Kidney tubule cell (primary cell): ENCODE measurements at places on chromosomes 5 and 9.

- no peak for DNase-seq
These were observed 12.8 kb downstream of the CAMK4 start for GRCh38 chr5:111236995-111237394.

DNA sequence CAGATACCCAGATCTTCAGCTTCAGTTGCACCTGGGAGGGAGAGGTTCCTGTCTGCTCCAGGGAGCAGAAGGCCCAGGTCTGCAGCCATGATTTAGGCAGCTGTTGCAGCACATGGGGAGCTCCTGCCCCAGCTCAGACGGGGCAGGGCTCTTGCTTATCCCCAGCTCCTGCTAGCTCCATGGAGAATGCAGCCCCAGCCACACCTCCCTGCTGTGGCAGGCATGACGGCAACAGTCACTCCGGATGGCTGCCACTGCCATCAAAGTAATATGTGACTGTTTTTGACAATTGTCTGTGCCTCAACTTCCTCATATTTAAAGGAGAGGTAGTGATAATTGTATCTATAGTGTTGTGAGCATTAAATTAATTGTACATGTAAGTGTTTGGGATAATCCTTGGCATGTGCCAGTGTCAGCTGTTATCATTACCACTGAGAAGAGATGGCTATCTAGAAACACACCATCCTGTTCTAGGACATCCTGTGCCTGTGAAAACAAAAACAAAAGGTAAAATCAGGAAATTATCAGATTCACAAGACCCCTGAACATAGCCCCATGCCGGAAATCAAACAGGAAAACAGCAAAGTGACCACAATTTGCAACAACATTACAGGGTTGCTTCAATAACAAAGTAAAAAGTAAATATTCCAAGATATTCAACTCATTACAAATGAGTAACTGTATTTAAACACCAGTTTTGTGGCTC is 1048.8 kb upstream of the ACO1 start:
- DNase-seq: no peak

DNA sequence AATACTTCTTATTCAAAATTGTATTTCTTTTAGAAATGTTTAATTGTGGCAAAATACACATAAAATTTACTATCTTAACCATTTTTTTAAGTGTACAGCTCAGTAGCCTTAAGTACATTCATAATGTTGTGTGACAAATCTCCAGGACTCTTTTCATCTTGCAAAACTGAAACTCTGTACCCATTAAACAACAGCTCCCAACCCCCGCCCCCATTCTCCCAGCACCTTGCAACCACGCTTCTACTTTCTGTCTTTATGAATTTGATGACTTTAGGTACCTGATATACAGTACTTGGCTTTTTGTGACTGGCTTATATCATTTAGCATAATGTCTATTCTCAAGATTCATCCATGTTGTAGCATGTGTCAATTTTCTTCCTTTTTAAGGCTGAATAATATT is 2.8 kb upstream of the IL5 start:
- no peak for DNase-seq

DNA sequence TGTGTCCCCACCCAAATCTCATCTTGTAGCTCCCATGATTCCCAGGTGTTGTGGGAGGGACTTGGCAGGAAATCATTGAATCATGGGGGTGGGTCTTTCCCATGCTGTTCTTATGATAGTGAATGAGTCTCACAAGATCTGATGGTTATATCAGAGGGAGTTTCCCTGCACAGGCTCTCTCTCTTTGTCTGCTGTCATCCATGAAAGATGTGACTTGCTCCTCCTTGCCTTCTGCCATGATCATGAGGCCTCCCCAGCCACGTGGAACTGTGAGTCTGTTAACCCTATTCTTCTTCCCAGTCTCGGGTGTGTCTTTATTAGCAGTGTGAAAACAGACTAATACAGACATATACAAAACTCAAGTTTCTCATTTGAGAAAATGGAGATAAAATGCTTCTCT is 139.3 kb downstream of the FBXL7 start:
- DNase-seq: no peak

DNA sequence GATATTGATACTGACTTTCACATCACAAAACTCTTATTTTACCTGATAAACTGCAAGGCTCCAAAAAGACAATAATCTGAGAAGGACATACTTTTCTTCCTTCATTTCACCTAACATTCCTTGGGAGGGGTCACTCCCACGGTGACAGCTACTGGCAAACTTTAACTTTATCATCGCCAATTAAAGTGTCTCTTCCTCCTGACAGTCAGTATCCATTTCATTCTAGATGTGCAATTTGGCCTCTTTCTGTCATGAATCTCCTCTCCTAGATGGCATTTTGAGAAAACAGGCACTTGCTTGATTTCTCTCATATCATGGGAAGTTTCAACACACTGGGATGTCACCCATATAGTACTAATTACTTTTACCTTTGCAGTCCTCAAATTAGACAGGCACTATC is 413.5 kb upstream of the CCNG1 start:
- DNase-seq: no peak

DNA sequence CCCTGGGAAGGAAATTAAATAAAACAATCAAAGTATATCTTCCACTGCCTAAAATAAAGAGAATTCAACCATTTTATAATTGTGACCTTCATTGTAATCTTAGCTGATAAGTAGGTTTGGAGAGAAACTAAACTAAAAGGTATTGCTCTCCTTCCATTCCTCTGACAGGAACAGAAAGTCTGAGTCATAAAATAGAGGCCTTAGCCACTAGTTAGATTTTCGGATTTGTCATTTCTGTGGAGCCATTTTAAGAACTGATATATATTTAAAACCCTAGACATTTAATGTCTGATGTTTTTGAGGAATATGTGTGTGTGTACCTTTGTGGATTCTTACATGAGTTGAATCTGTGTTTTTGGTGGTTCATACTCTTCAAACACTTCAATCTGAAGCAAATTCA is 11.8 kb upstream of the TMC1 start:
- peak; percentile 70 for DNase-seq

DNA sequence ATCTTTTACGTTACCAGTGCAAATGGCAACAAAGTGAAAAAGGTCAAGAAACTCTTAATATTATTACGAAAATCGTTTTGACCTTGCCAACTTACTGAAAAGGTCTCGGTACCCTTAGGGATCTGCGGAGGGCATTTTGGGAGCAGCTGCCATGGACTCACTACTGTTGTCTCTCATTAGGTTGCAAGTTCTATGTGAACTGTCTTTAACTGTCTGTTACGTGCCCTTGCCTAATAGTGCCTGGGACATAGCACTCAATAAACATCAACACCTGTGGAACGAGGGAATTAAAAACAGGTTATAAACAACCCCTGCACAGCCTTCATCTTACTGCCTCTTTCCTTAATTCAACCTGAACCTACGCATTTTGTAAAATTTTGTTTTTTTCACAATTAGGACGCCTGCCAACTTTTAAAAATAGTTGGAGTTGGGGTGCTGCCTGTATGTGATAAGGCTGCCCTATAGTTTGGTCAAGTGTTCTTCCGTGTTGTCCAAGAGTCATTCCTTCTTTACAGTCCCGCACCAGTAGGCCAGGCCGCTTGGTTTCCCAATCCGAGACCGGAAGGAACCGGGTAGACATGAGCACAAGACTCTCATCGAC is 527 bp upstream of the SREK1 start:
- peak; percentile 6 for DNase-seq

DNA sequence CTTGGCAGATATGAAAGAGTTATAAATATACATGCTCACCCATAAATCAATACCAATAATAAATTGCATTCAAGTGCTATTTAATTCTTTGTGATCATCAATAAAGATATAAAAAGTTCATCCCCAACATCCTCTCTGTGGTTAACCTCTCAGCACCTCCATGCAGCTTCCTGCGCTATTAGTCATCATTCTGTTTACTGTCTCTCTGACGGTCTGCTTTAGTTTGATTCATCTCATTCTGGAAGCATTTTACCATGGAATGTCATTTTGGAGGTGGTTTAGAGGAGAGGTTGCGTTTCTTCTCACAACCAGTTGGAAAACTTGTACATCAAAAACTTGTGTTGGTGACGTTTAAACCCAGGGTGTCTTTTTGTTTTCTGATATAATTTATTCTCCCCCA is 486.6 kb downstream of the BRINP1 start:
- peak; percentile 58 for DNase-seq

GRCh38 chr5:60243713-60244112 is 350.2 kb upstream of the PDE4D start:
- DNase-seq: no peak

DNA sequence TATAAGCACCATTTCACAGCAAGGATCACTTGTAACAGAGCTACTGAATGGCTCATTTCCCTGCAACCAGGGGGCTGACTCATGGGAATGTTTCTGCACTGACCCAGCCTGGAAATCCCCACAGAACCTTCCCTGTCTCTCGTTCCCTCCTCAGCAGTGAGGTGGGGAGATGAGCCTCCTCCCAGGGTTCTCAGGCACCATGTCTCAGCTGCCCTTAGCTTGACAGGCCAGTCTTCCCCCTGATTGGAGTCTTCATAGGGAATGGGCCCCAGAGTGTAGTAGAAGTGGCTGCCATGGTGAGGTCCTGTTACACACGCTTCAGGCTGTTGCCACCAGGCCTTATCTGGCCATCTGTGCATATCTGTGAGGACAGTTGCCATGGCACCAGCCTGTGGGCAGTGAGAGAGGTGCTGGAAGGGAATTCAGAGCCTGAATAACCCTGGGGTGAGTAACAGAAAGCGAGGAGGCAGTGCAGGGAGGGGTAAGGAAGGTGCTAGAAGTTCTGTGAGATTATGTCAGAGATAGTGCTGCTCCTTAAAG is 324.4 kb downstream of the ENC1 start:
- DNase-seq: peak; percentile 99

DNA sequence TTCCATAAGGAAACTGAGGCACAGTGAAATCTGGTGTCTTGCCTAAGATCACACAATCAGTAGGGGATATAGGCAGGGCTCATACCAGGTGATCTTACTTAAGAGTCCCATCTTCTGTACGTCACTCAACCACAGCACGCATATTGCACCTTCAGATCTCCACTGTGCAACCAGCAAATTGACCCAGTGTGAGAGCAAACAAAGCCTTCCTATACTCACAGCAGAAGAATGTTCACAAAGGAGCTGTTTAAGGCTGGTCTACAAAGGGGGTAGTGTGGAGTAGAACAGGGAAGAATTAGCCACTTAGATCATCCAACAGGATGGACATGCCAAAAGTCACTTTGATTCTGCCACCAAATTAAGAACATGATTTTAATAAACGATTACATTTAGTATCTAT is 305.9 kb downstream of the SLIT3 start:
- DNase-seq: no peak

GRCh38 chr5:149961957-149962409 is 1.4 kb downstream of the SLC26A2 start:
- DNase-seq: peak; percentile 57

GRCh38 chr5:154072414-154073171 is 33.8 kb downstream of the MFAP3 start:
- peak; percentile 70 for DNase-seq

DNA sequence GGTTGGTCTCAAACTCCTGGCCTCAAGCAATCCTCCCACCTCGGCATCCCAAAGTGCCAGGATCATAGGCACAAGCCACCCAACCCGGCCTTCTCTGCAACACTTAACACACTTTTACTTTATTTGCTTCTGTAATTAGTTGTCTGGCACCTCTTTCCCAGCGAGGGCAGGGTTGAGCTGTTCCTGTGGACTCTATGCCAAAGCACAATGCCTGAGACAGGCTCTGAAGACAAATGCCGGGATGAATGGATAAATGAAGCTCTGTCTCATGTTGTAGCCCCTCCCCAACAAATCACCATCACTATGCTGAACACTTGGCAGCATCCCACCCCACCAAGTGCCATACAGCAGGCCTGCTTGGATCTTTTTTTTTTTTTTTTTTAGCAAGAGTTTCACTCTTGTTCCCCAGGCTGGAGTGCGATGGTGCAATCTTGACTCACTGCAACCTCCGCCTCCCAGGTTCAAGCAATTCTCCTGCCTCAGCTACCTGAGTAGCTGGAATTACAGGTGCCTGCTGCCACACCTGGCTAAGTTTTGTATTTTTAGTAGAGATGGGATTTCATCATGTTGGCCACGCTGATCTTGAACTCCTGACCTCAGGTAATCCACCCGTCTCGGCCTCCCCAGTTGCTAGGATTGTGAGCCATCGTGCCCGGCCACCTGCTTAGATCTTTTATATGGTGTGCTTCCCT is 21.3 kb downstream of the GPX3 start:
- DNase-seq: peak; percentile 64

GRCh38 chr9:89659891-89660685 is 55.3 kb downstream of the GADD45G start:
- no peak for DNase-seq

DNA sequence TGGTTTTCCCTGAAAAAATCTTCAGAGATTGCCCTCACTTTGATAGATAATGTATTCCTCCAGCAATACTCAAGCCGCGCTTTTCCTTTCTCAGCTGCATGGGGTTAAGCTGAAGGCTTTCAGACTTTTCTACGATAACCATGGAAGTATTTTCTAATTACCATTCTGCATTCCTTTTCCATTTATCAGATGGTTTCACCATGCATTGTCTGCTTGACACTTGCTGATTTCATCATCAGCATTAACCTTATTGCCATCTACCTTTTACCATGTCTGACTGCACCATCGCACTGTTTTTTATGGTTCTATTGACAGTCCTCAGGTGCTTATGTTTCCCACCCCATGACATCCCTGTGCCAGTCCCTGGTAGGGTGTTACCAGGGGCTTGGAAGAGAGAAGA is 91.6 kb downstream of the DMAC1 start:
- peak; percentile 24 for DNase-seq

DNA sequence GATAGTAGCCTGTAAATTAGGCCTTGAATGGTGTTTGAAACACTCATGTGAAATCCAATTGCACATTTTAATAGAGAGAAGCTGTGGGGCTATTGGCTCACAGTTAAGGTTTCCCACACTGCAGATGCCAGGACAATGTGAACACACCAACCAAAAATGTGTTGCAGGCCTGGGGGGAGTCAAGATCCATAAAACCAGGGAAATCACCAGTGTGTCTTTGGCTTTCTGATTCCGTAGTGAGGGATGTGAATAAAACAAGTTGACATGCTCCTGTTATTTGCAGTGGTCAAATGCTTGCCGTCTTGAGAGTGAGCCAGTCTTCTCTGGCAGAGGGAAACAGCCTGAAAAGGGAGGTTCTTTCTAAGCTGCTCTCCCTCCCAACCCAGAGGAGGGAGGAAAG is 79.0 kb downstream of the ZNF462 start:
- no peak for DNase-seq

DNA sequence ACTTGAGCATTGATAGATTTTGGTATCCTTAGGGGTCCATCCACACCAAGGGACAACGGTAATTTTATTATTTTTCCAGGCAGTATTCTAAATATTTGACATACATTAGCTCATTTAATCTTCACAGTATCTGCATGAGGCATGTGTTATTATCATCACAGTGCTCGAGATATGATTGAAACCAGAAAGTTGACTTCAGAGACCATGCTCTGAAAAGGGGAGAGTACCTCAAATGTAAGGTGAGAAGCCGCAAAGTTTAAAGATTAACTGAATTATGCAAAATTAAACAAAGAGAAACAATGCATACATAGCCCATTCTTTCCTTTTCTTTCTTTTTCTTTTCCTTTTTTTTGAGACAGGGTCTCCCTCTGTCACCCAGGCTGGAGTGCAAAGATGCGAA is 104.1 kb downstream of the SLC25A46 start:
- no peak for DNase-seq

GRCh38 chr9:77802515-77803293 is 154.6 kb upstream of the GNA14 start:
- no peak for DNase-seq

- DNase-seq: peak; percentile 75
These were observed 212.4 kb upstream of the C9orf72 start for GRCh38 chr9:27785714-27786100.
